ENCODE measurements at places on chromosomes 3 and 15.

- no peak for DNase-seq
Measured at GRCh38 chr15:58311556-58311955, 120.2 kb upstream of the LIPC start.

DNA sequence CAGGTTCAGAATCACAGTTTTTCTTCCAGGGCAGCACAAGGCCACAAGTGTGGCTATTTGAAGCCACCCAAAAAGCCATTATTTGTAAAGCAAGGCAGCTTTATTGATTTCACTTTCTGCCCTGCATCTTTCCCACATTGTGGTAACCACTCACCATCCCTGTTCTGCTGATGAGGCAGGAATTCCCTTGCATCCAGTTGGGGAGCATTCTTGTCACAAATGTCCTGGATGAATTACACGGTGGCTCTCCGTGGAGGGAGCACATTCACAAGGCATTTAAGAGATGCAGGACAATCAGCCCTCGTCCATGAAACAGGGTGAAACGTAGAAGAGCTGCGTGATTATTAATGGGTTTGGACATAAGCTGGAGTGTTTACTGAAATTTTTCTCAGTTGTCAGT, 111.2 kb downstream of the APBA2 start:
- DNase-seq: no peak

GRCh38 chr15:63531586-63531985, 27.2 kb downstream of the USP3 start:
- no peak for DNase-seq

DNA sequence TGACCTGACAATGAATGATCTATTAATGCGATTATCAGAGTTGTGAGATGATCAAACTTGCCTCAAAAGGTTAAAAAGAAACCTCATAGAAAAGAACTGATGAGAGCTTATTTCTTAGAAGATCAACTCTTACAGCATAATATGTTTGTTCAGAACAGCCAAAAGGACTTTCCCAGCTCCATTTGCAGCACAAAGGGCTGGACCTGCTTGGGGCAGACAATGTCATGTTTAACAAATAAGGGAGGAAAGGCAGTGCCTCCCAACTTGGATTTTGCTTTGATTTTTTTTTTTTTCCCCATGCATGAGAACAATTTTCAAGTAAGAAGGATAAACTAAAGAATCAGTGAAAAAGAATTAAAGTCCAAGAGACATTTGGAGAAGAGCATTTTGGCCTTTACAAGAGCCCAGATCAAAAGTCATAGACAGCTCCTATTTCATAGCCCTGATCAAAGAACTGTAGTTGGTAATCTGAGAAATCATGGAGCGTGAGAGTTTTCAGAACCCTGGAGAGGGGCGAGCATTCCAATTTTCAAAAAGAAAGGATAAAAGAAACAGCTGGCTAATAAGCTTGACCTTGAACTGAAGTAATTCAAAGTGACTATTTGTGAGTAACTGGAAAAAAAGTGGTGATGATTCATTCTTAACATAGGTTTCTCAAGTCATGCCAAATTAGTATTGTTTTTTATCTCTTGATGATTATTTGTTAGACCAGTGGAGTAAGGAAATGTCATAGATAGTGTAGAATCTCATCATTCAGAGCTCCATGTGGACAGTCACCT, 136.0 kb upstream of the CFAP20DC start:
- DNase-seq: peak; percentile 56

DNA sequence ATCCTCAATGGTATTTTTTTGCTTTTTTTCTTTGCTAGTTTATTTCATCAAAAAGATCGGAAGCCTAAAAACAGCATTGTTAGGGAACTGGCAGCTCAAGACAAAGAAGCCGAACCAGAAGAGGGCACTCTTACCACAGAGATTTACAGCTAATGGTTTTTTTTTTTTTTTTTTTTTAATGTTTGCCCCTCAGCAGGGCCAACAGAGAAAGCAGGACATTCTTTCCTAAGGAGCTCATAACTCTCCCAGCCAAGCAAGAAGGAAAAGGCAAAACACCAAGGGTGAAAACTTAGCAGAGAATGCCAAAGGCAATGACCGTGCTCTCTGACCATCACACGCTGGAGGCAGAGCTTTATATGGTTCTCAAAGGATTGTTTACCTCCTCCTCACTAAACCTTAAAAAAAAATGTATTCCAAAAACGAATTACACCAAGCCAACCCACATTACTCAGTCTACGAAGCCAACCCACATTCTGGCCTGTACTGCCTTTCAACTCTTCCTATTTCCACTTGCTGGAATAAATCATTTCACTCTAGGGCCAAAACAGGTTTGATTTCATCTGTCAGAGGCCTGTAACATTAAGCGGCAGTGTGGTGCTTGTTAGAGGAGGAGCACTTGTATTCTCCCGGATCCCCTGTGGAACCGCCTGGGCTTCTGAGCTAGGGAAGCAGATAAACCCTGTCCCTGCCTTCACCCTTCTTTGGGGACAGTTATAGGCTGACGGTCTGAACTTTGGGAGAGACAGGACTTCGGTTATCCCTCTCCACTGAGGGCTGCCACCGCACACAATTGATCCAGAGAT, 35.6 kb upstream of the GYG1 start:
- DNase-seq: peak; percentile 51
